Activated CD4-positive, CD25-positive, alpha-beta regulatory T cell (primary cell): ENCODE measurements at places on chromosomes 6 and 20.

- no peak for DNase-seq
Measured at GRCh38 chr6:135195041-135195440, 13.9 kb downstream of the MYB start.

- DNase-seq, result no peak
Measured at GRCh38 chr6:88490195-88490907, 324.2 kb upstream of the CNR1 start.

GRCh38 chr6:157929765-157930319 is 51.8 kb upstream of the SYNJ2 start:
- no peak for DNase-seq

DNA sequence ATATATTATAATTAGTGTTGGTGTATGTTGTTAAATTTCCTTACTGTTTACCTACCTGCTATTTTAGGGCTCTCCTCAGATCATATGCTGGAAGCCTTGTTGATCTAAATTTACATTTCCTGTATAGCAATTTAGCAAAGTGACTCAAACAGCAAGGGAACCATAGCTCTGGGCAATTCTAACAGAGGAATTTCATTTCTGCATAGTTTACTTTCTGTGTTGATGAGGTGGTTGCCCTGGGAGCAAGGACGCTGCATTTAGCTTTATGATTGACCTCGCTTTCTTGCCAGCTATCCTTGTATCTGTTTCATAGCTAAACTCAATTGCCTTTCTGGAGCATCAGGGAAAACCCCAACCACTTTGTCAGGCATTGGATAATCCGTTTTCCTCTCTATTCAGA is 810.8 kb downstream of the GRIK2 start:
- no peak for DNase-seq

DNA sequence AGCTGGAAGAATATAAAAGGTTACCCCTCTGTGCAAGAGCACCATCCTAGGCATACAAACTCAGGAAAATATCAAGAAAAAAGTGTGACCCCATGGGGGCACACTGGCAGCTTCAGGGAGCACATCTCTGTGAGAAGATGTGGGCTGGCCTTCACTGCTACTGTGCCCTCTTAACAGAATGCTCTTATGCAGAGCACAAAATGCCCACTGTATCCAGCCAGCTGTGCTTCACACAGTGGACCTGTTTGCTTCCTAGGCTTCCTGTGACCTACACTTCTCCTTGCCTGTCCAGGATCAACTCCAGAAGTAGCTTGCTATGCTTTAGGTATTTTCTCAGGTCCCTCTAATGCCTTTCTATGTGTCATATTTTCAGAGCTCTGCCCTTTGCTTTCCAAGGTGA is 380.2 kb upstream of the MMS22L start:
- no peak for DNase-seq
